Femur (tissue), 1 donor: ENCODE measurements at places on chromosomes 3 and 15.

GRCh38 chr3:20682573-20682972 is 496.6 kb upstream of the SGO1 start:
- no peak for DNase-seq

DNA sequence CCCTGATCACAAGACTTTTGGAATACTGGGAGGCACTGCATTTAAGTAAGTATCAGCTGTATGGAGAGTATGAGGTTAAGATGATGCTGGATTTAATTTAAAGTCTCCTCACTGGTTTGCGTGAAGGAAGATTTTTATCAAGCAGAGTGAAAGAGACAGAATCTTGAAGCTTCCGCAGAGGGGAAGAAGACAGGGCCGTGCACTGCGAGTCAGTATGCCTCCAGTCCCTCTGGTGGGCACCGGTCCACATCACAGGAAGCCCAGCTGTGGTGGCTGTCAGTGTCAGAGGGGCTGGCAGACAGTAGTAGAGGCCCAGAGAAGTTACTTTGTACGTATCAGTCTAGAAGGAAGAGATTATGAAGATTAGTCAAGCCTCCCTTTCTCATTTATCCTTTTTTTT is 379.0 kb upstream of the TPRG1 start:
- DNase-seq: peak; percentile 63

- no peak for DNase-seq
Measured at GRCh38 chr15:40633178-40633577, 39.1 kb downstream of the KNL1 start.

DNA sequence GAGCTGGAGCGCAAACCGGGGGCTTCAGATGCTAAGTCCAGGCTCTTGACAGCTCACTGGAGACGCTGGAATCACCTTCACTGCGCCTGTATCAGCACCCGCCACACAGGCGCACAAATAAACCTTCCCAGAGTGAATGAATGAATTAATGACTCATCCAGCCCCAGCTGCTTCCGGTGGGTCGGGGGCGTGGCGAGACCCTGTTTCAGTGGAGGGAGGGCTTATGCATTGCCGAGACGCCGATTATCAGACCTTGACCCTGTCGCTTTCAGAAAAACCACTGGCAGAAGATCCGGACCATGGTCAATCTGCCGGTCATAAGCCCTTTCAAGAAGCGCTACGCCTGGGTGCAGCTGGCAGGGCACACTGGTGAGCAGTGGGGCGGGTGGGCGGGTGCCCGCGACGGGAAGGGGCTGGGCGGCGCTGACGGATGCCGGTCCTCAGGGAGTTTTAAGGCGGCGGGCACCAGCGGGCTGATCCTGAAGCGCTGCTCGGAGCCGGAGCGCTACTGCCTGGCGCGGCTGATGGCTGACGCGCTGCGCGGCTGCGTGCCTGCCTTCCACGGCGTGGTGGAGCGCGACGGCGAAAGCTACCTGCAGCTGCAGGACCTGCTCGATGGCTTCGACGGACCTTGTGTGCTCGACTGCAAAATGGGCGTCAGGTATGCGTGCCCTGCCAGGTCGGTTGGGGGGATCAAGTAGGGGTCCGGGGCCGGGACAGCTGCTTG is 7.7 kb downstream of the ITPKA start:
- DNase-seq: no peak

DNA sequence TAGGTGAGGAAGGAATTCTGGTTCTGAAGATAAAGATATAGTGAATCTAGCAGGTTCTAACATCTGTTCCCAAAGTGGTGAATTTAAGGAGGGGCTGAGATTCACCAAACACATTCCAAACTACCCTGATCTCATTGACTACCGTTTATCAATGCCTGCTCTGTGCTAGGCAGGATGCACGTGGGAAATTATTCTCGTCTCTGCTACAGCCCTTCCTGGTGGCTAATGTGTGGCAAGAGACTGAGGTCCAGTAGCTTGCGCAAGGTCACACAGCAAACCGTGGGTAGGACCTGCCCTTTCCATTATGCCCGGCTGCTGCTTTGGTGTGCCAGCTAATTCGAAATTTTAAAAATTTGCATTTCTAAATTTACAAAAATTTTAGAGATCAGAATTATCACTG is 209.5 kb upstream of the TRIM42 start:
- DNase-seq: no peak

DNA sequence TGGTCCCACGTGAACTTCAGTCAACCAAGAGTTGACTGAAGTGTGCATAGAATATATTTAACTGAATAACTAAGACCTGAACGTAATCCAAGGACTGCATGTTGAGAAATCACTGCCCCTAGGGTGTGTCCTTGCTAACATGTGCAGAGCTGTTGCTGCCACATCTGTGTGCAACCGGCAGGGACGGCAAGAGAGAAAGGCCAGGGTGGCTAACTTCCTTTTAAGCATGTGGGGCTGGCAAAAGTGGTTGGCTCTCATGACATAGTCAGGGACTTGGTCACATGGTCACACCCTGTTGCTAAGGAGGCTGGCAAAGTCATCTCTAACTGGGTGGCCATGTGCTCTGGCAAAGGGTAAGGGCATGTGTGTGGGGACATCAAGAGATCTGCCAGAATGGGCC is 52.4 kb downstream of the GASK1A start:
- DNase-seq: no peak

GRCh38 chr3:20140881-20141280 is 45.1 kb downstream of the SGO1 start:
- no peak for DNase-seq

DNA sequence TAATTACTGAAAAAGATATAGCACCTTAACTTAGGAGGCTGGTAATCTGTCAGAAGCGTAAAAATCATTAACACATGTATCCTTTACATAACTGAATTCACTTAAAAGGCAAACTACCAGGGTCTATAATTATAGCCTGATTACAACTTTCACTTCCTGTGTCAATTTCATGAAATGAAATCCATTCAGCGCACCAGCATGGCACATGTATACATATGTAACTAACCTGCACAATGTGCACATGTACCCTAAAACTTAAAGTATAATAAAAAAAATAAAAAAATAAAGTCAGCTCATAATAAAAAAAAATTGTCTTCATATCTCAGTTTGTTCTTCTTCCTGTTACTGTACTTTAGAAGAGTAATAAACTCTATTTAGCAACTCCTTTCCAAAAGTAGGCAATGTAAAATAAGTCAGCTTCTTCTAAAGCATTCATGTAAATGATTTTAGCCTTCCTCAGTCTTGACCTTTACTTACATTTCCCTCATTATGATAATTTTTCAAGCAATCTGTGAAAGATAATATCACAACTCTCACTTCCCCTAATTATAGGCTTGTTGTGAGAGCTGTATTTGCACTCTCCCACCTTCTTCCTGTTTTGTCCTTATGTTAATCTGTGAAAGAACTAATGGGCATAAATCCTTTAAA is 50.1 kb downstream of the KBTBD8 start:
- DNase-seq: no peak

DNA sequence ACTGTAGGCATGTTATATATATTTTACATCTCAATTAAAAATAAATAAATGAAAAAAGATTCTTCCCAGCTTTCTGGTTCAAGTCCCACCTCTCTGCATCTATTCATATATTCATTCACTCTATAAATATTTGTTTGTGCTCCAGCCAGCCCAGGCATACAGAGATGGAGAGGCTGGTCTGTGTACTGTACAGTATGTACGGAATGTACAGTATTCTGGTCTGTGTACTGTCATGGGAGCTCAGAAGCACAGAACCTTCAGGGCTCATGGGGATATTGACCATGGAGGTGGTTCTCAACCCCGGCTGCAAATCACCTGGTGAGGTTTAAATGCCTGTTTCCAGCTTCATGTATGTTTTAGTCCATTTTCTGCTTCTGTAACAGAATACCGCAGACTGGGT is 13.8 kb downstream of the CORO2B start:
- DNase-seq: no peak

GRCh38 chr3:127790882-127791183 is 31.5 kb downstream of the MGLL start:
- no peak for DNase-seq

- DNase-seq: no peak
Measured at GRCh38 chr3:55427739-55428138, 59.4 kb downstream of the WNT5A start.

DNA sequence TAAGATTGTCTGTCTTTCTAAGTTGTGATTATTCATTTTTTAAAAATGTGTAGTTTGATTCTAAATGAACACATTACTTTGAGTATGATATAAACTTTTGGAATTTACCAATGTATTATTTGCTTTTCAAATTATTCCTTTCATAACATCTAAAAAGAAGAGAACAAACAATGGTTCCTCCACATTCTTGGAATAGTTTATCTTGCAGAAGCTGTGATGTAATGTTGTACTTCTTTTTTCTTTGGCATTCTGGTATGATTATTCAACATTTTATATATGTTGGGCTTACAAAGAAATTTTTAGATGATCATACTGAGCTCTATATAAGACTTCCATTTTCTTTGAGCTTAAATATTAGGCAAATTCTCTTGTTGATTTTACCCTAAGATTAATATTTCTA is 419.2 kb downstream of the DIPK2A start:
- no peak for DNase-seq

DNA sequence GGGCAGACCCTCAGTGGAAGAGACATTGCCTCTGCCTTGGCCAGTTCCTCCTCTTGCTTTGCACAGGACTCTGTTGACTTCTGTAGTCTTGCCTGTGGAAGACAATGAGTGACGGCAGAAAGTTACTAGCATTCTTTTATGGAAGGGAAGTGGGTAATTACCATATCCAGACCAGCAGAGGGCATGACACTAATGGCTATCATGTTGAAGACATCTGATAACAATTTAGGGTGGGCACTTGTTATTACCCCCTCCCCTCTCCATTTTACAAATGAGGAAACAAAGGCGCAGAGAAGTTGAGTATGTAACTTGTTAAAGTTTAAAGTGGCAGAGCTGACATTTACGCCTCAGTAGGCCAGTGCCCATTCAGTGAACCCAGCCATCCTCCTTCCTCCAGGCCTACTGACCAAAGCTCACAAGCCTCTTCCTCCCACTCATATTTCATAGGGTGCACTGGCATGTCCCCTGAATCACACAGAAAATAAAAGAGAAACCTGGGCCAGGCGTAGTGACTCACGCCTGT is 48.2 kb upstream of the FMN1 start:
- no peak for DNase-seq

DNA sequence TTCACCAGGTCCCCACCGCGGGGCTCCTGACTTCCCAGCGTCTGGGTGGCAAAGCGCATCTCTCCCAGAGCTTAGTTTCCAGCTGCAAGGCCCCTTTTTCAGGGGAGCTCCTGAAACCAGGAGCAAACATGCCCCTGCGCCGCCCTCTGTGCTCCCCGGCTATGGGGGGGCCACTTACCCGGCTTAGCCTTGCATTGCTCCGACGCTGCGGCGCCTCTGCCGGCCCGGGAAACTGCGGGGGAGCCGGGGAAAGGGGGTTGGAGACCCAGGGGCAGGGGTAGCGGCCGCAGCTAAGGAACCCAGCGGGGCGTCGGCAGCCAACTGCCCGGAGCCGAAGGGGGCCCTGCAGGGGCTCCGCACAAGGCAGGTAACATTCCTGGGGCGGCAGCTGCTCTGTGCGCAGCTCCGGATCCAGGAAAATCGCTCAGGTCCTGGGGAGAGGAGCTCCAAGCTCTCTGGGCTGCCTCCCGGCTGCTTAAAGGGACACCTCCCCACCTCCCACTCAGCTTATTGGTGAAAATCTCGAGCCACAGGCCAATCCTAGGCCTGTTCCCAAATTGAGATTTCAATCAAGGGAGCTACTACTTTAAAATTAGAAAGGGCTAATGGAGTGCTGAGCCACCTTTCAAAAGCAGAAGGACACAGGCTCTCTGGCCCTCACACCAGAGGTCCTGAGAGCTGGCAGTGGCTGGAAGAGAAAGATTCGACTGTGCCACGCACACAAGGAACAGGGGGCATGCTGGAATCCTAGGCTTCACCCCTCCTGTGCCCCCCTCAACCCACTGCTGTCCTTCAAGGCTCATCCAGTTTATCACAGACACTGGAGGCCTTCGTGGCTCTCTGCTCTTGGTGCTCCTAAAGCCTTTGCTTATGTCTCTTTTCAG is 42.7 kb upstream of the PRICKLE2 start:
- DNase-seq: peak; percentile 78

GRCh38 chr3:23762759-23763477 is 42.8 kb upstream of the UBE2E1 start:
- peak; percentile 78 for DNase-seq

DNA sequence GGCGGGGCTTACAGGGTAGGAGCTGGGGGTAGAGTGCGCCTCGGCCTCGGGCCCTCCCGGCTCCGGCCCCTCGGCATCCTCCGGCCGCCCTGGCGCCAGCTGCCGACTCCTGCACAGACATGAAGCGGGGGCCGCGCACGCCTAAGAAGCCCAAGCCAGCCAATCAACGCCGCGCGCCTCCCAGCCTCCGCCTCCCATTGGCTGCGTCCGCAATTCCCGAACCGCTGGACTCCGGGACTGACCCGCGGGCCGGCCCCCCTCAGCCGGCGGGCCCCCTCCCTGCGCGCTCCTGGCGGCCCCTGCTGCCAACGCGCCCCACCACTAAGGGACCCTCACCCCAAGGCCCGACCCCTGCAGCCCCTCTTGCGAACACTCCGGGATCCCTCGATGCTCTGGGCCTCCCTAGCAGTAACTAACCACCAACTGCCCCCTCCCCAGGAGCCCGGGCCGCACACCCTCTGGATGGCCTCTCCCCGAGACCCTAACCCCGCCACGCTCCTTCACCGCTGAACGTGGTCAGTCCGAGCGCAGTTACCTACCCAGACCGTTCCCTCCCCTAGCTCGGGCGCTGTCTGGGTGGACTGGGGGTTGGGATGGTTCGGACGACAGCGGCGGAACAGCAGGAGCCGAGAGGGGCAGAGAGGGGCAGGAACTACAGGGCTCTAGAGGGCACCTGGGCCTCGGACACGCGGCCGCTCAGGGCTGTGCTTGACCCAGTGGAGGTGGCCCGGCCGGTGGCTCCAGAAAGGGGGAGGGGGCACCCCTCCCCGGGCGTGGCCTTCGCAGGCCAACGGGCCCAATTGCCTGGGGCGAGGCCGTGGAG is 5.0 kb downstream of the GATA2 start:
- DNase-seq: peak; percentile 89

DNA sequence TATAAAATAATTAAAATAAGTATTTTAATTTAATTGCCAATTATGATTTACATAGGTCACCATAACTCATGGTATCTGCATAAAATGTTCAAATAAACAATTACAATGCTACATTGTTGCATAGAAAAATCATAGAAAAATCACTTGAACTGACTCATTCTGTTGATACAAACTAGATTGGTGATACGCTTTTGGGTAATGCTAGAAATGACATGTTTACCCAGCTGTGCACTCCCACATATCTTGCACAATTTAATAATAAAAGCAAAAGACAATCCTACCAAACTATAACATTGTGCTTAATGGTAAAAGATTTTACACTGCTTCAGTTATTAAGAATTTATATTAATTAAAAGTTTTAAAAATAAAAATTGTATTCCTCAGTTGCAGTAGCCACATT is 45.8 kb upstream of the FBXL22 start:
- no peak for DNase-seq

GRCh38 chr15:59532770-59533379 is 78.7 kb upstream of the GCNT3 start:
- no peak for DNase-seq

DNA sequence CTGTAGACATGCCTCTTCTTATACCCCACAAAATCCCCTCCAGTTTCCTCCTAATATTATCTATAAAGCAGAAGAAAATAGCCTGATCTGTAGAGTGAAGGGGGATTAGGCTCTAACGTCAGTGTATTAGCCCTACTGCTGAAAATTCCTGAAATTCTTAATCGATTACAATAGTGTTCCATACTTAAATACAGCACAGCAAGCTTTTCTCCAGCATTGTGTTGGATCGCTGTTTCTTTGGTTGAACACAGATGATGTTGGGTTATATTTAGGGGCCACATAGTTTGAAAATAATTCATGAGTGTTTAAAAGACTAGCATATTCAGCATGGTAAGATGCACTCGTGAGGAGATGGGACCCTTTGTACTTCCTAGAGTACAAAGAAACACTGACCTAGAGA is 52.5 kb downstream of the PIAS1 start:
- DNase-seq: no peak
